Effector memory CD4-positive, alpha-beta T cell (primary cell): ENCODE measurements at places on chromosomes 2 and 18.

GRCh38 chr2:215621381-215621780 is 185.5 kb upstream of the FN1 start:
- H3K27me3 ChIP-seq = no peaks in the 10 kb centered on the region
- no peak overlapping the region for H3K27ac ChIP-seq
- DNase-seq = no peak
- no peaks in the 10 kb centered on the region for H3K4me1 ChIP-seq
- H3K4me3 ChIP-seq = no peak overlapping the region

DNA sequence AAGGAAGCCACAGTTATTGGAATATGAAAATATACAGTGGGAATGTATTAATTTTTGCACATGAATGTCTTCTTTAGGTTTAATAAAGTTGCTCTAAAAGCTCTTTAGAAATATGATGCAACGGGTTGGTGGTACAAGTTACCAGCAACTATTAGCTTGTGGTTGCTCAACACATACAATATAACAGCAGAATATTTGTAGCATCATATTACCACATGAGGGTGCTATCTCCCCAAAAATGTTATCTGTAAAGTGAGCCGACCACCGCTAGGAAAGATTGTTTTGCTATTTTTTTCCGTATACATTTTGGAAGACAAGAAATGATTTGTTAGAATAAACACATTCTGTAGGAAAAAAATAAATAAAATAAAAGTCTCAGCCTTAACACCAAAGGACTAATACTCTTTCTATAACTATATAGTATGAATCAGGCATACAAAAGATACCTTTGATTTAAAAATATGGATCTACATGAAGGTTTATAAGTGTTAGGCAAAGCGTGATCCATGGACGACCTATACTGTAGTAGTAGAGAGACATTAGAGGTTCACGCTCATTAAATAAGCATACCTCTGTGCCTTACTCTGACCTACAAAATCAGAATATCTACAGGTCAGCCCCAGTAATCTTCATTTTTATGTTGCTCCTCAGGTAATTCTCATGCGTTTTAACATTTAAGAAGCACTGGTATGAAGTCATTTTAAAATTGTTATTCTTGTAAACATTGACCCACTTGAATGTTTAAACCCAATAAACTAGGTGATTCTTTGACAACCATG is 1110.6 kb upstream of the ACVR2A start:
- H3K27ac ChIP-seq = no peak overlapping the region
- H3K4me1 ChIP-seq = no peaks in the 10 kb centered on the region
- H3K4me3 ChIP-seq = no peak overlapping the region
- H3K36me3 ChIP-seq = no peaks in the 10 kb centered on the region
- DNase-seq = no peak

GRCh38 chr2:18949871-18950270 is 360.5 kb upstream of the NT5C1B start:
- no peak for DNase-seq
- H3K36me3 ChIP-seq = no peaks in the 10 kb centered on the region
- no peak overlapping the region for H3K27ac ChIP-seq
- no peaks in the 10 kb centered on the region for H3K27me3 ChIP-seq
- no peak overlapping the region for H3K4me3 ChIP-seq
- H3K4me1 ChIP-seq = no peaks in the 10 kb centered on the region

GRCh38 chr2:229810786-229811185 is 96.4 kb upstream of the DNER start:
- H3K27me3 ChIP-seq = no peaks in the 10 kb centered on the region
- no peak overlapping the region for H3K27ac ChIP-seq
- no peak for DNase-seq
- no peak overlapping the region for H3K4me3 ChIP-seq
- H3K4me1 ChIP-seq = no peaks in the 10 kb centered on the region

DNA sequence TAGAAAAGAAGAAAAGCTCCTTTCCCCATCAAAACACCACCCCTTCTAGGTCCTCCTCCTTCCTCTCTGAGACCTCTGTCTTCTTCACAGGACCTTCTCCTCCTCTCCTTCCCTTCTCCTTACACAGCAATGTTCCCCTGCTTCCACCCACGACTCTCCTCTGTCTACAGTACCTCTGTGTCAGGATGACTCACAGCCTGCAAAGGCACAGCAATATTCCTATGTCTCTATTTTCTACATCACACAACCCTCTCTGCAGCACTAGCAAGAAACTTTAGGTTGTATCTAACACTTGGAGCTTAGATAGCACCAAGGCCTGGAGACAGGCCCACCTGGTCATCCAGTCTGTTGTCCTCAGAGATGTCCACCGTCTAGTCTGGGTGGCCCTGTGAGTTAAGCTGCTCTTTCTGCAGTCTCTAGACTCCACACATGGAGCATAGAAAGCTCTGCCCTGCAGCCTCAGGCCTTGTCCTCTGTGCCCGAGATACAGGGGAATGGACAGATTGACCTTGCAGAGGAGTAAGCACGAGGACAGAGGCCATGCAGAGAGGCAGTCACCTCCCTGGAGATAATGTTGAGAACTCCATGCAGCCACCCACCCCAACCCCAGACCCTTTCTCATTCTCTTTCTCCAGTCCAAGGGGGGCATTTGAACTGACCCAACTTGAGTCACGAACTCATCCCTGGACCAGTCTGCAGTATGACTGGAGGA is 212.0 kb downstream of the TNS1 start:
- H3K36me3 ChIP-seq = no peaks in the 10 kb centered on the region
- DNase-seq = no peak
- no peaks in the 10 kb centered on the region for H3K4me1 ChIP-seq
- no peak overlapping the region for H3K4me3 ChIP-seq
- no peaks in the 10 kb centered on the region for H3K27me3 ChIP-seq

DNA sequence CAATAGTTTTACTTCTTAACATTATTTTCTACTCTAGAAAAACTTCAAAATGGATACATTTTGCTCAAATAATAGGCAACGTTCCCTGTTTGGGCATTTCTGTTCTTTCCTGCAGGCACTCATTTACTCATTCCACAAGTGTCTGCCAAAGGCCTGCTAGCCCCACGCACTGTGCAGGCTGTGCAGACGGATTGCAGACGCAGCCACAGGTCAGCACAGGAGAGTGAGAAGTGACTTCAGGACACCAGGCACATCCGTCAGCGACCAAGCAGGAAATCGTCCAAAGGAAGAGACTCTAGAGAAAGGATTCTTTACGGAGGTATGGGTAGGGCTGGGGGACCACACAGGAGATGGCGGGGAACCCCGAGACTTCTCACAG is 103.0 kb upstream of the AGAP1 start:
- no peak overlapping the region for H3K27ac ChIP-seq
- H3K27me3 ChIP-seq = no peaks in the 10 kb centered on the region
- peaks cover 3% of the 10 kb centered on the region for H3K4me1 ChIP-seq
